ENCODE measurements at places on chromosomes 1 and 21.

- no peak for DNase-seq
Observed at GRCh38 chr21:31660591-31660990, 1.1 kb downstream of the SOD1 start.

GRCh38 chr1:111290630-111291029 is at the start of gene CHIA:
TSS of gene CHIA (plus strand) at chr1:111290851. CDS start at chr1:111310468, 19,617 bp downstream.
- DNase-seq: no peak

DNA sequence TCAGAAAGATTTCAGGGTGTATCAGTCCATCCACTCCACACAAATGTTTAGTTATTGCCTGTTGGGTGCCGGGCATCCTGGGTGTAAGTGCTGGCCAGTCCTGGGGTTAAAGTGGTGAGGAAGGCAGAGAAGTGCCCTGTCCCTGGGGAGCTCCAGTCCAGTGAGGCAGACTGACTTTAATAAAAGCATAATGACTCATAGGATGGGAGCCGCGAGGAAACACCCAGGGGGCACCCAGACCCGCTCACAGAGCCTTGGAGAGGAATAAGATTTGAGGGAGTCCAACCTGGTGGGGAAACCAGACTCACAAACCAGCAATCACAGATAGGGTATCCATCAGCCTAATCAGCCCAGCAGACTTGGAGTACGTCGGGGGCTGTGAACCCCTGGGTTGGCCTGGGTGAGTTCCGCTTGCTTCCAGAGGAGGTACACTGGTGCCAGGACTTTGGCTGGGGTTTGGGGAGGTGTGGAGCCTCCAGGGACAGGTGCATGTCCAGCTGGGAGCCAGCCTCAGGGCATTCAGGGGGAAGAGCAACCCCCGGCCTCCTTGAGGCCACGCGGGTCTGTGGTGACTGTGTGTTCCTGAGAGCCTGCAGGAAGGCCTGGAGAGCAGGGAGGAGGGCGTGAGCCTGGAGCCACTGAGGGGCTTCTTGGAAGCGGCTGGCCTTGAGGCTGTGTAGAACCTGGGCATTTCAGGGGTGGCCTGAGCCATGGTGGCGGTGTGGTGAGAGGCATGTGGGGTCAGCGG is 3.7 kb downstream of the PEAR1 start:
- DNase-seq: no peak

- DNase-seq: no peak
Observed at GRCh38 chr1:63638471-63638870, 45.3 kb downstream of the PGM1 start.

GRCh38 chr1:235054936-235055335 is 73.7 kb downstream of the TOMM20 start:
- no peak for DNase-seq

- no peak for DNase-seq
Observed at GRCh38 chr1:55235722-55236121, 20.6 kb upstream of the USP24 start.

DNA sequence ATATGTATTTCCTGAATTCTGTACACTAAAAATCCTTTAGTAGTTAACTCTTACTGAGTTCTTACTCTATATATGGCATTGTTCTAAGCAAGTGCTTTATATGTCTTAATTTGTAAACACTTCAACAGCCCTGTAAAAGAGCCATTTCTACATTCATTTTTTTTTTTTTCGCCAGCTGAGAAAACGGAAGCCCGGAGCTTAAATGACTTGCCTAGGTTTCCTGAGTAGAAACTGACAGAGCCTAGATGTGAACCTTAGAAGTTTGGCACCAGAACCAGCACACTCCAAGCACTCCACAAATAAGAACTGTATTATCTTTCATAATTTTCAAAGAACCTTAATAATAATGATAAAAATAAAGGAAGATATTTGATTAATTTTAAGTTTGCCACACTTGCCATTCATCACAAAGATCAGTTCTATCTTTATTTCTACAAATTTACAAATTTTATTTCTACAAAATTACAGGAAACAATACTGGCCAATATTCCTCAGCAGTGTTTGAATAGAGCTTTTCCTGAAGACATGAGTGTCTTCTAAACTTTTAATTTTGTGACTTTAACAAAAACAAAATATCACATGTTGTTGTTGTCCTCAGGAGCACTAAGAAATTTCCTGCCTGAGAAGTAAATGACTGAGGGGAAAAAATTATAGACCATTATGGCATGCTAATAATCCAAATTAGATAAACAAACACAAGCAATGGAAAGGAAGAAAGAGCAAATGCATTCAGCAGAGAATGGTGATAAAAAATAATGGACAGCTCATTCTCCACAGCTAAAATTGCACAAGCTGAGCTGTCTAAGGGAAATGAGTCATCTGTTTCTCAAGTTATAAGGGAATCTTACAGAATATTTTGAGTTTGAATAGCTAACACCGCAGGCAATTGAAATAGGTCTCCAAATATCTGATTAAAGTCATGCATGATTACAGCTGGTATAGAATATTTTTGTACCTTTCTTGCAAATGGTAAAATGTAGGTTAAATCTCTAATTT is 71.2 kb downstream of the DPYD start:
- DNase-seq: no peak

- DNase-seq: no peak
Observed at GRCh38 chr1:61085983-61086644, 3.8 kb downstream of the NFIA start.

DNA sequence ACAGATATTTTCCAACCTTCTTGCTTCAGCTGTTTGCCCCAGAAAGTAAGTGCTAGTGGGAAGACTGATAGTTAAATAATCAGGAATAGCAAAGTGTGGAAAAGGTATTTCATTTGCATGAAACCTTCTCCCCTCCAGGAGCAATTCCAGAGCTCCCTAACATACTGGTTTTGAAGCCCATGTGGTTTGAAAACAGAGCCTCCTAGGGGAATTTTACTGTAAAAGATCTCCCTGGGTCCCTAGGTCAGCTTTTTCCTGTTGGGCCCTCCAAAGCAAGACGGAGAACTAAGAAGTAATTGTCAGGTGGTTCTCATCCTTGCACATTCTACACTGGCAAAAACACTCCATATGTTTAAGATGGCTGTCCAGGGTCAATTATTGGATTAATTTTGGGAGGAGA is 218.7 kb upstream of the FOXD3 start:
- DNase-seq: no peak

DNA sequence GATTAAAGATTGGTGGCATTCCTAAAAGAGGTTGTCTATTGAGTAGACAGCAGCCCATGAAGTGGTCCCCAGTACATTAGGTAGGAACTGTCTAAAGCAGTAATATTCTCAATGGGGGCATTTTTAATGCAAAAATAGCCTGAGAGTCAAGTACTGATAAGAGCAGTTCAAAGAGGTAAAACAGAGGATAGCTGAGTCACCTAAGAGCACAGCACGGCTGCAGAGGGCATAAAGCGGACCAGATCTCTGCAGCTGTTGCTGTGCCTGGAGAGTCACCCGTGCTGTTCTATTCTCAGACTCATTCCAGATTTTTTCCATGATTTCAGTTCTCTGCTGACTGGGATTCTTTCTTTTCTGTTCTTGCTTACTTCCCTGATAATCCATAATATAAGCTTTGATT is 313.2 kb downstream of the OLFM3 start:
- DNase-seq: no peak

- no peak for DNase-seq
Observed at GRCh38 chr1:165539908-165540307, 3.9 kb upstream of the LRRC52 start.

GRCh38 chr1:212967801-212968200 is 17.5 kb downstream of the VASH2 start:
- DNase-seq: no peak

GRCh38 chr1:187928288-187928687 is 1099.5 kb downstream of the PLA2G4A start:
- no peak for DNase-seq

GRCh38 chr1:220824031-220824989 is 37.6 kb downstream of the MTARC1 start:
- no peak for DNase-seq

DNA sequence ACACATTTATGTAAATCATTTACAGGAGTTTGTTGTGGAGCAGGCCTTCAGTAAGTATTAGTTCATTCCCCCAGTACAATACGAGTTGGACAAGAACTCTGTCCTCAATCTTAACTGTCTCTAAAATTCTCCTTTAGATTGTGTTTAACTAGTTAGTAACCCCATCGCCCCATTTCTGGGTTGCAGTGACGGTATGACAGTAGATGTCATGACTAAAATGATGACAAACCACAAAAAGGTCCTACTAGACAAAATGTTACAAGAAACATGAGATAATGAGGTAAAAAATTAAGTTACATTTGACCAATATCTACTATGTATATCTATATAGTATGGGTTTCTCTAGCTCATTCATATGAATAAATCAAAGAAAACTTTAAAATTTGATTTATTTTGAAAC is 41.1 kb downstream of the CD58 start:
- no peak for DNase-seq

GRCh38 chr1:192462616-192463015 is 113.0 kb upstream of the RGS1 start:
- DNase-seq: no peak

DNA sequence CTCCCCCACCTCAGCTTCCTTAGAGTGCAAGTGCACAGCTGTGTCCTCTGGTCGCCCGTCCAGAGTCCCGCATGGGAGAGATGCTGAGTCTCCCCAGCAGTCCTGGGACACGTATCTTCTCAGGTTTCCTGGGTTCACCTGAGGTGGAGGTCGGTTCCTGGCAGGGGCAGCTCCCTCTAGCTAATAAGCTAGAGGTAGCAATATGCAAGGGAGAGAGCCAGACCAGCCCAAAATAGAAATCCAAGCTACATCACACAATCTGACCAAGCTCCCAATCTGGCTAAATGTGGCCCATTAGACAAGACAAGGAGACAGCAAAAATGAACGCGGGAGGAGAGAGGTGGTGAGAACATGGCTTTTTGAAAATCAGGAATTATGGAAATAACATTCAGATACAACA is 30.9 kb upstream of the CADM3 start:
- DNase-seq: no peak

DNA sequence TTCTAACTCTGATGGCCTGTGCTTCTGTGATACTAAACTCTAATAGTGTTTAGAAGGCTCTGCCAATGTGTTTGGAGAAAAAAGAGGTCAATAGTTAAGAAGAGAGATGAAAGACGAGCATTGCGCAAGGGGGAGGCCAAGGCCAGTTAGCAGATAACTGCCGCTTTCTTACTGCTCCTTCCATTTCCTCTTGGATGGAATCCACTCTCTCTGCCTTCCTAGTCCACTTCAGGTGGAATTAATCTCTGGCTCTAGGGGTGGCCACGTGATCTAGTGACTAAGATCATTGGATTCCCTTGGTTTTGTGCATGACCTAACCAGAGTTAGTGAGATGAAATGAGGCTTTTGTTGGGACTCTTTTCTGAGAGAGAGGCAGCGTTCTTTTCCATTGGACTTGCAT is 148.3 kb downstream of the ACTL8 start:
- no peak for DNase-seq

DNA sequence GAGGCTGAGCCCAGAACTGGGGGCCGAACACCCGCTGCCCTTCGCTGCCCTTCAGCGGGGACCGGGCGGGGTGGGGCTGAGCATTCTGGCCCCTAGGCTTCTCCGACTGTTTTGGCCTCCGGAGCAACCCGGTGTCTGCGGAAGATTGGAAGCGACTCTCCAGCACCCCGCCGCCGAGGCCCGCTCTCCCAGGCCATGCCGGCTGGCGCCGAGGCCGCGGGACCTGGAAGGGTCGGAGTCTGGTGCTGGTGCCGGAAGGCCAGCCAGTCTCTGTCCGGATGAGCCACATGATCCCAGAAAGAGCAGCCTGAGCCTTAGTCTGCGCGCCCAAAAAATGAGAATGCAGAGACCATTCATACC is 272.0 kb downstream of the FOXD2 start:
- no peak for DNase-seq

- no peak for DNase-seq
Observed at GRCh38 chr1:31871703-31872102, 55.9 kb upstream of the SPOCD1 start.

DNA sequence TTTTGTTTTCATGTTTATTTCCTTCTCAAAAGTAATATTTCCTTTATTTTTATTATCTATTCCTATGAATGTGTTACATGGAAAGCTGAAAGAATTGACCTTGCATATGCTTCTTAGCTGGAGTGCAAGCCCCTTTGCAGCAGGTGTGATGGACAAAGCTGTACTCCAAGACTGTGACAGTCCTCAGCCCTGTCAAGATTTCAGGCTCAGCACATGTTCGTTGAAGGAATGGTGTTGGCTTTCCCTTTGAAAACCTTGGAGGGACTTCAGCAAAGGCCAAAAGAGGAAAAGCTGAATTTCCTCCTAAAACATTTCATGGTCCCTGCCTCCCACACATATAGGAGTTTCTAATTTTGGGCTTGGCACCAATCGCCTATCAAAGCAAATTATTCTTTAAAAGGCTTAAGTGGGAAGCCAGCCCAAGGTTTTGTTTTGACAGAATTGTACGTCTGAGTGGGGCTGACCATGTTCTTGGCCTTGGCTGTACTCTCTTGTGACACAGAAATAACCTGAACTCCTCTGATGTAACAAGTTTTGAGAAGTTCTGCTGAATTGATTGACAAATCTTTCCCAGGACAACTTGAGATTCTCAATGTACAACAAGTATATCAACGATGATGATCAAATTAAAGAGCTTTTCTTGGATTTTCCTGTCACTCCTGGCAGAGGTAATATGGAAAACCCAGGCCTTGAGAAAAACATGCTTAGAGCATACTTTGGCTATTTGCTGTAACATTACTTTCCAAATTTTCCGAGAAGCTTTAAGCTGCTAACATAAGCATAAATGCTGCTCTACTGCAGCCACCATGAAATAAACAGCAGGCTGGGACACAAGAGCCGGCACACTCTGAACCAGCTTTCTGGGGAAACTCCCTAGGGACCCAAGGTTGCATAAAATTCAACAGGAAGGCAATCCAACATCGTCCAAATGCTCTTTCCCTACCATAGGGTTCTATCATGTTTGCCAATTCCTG is 135.7 kb upstream of the ZNF648 start:
- no peak for DNase-seq

- no peak for DNase-seq
Observed at GRCh38 chr1:180136331-180136967, 18.2 kb upstream of the QSOX1 start.

GRCh38 chr1:197210426-197210825 is 57.6 kb upstream of the CRB1 start:
- no peak for DNase-seq

DNA sequence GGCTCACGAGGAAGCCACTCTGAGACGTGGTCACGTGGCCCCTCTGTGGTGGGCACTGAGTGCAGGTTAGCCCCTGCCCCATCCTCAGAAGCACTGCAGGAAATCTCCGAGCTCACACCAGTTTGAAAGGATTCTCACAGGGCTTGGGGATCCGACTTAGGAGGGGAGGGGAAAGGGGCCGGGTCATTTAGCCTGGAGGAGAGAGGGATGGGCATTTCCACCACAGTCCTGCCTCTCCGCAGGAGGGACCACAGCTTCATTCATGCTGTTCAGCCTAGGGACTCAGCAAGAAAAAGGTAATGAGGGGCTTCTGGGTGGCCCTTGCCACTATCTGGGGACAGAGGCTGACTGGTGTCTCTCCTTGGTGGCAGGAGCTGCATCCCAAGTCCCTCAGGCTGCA is 126.5 kb downstream of the NPHP4 start:
- DNase-seq: no peak
